ENCODE measurements at places on chromosomes 2 and 18.

- DNase-seq: no peak
Observed at GRCh38 chr18:38322206-38322605, 756.6 kb upstream of the CELF4 start.

GRCh38 chr2:33104726-33105125 lies 158.0 kb downstream of the LTBP1 start:
- no peak for DNase-seq

GRCh38 chr2:159774370-159774990 lies 23.5 kb downstream of the CD302 start:
- no peak for DNase-seq

- no peak for DNase-seq
Observed at GRCh38 chr2:232365621-232366321, 12.8 kb upstream of the ALPP start.

- DNase-seq: no peak
Observed at GRCh38 chr18:50075772-50076171, 119.2 kb downstream of the MYO5B start.

- DNase-seq: no peak
Observed at GRCh38 chr2:52532956-52533355, 1234.6 kb upstream of the CHAC2 start.

DNA sequence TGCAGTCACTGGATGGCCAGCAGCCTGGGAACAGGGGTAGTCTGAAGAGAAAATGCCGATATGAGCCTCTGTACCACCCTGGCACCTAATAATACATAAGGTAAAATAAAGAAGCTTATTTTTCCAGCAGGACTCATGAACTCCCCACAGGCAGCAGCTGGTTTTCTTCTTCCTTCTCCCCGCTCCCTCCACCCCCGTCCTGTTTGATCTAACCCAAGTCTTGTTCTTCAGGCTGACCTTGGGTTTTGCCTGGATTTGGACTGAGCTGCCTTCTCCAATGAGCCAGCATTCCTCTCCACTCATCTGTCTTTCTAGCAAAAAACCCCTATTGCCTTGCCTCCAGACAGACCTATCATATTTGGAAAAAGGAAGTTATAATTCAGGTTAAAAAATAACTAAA lies 111.8 kb downstream of the CELF4 start:
- DNase-seq: no peak

GRCh38 chr18:55790296-55790695 lies 202.3 kb upstream of the TCF4 start:
- DNase-seq: no peak

- DNase-seq: no peak
Observed at GRCh38 chr2:19580830-19581229, 222.4 kb upstream of the OSR1 start.

GRCh38 chr18:71760541-71760940 lies 783.6 kb downstream of the CBLN2 start:
- DNase-seq: no peak

DNA sequence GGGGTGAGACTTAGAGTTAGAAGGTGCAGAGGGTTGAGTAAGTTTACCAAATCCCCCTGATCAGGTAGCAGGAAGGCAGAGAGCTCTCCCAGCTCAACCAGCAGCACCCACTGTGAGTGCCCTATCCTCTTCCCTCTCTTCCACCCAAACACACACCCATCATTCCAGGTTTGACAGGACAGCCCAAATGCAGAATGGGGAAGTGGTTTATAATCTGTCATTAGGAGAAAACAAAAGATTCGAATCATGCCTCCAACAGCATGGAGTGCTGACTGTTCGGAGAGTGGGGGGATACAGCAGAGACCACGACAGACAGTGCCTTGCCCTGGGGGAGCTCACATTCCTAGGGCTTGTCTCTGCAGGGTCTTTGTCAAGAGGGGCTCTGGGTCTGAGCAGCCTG lies 11.7 kb downstream of the CXCR2 start:
- no peak for DNase-seq

DNA sequence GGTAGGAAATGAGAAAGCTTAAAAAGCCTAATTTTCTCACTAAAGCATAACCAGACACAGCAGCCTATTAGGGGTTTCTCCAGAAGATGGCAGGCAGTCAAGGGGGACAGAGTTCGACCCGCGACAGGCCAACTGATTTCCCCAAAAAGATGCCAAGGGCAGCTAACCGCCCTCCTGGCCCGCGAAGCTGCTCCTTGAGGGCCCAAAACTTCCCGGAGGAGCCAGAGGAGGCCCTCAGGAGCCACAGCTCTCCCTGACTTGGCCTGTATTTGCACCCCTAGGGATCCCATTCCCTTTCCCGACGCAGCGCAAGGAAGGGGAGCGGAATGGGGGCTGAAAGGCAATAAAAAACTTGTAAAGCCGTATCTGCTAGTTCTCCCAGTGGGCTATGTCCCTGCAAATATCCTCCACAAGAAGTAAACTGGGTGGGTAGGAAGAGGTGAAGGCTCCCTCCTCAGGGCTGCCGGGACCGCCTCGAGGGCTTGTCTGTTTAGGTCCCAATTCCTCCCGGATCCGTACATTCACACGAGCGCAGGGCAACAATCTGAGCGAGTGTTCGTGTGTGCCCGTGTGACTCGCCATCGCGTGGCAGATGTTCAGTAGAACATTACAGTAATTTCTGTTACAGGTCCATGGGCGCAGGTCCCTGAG lies 756 bp upstream of the NAGK start:
- DNase-seq: no peak

DNA sequence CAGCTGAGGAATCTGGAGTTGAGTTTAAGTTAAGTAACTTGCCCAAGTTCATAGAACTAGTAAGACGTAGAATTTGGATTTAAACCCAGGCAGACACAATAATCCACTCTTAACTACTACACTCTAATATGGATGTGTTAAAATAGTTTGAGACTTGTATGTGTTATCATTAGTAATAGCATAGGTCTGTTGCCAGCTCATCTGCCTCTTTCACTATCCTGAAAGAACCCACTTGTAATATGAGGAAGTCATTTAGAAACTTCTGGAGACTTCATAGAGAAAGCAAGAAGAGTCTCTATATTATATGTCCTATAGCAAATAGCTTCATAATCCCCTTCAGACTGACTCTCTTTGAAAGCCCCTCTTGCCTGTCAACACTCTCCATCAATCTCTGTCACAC lies 43.0 kb upstream of the ACADL start:
- DNase-seq: no peak

DNA sequence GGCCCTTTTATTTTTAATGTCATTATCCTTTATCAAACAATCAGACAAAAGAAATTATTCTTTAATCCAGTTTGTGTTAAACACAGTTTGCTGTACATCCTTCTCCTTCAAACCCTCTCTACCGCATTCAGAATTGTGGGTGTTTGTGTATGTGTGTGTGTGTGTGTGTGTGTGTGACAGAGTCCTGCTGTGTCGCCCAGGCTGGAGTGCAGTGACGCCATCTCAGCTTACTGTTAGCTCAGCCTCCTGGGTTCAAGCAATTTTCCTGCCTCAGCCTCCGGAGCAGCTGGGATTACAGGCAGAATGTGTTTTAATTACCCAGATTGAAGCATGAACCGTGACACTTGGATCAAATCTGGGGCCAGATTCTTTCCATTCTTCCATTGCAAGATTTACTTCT lies 723.7 kb downstream of the DCDC2C start:
- no peak for DNase-seq
